ENCODE measurements at places on chromosomes 12 and 14. TPM values are rescaled to one million over a fixed set of nuclear protein-coding genes. Genes with fewer than 3 reads are reported as not detected.

B3GNT4 gene
- not detected for total RNA-seq

ATG2B gene
- total RNA-seq: 12.8 TPM

NGB gene
- total RNA-seq: not detected

TAS2R13 gene
- total RNA-seq: 0.65 TPM

CLEC2A gene
- total RNA-seq: not detected

ARL6IP4 gene
- total RNA-seq: 210 TPM

POTEM gene
- total RNA-seq: not detected

IL26 gene
- total RNA-seq: not detected

STRAP gene
- 75.7 TPM for total RNA-seq

HOXC10 gene
- not detected for total RNA-seq

PLEKHH1 gene
- 0.16 TPM for total RNA-seq

TCTN1 gene
- total RNA-seq: 6.0 TPM

SUOX gene
- total RNA-seq: 12.3 TPM

ABCD2 gene
- not detected for total RNA-seq

AMDHD1 gene
- 0.06 TPM for total RNA-seq

DNAJC22 gene
- total RNA-seq: 0.94 TPM
